Stimulated activated CD8-positive, alpha-beta memory T cell treated with anti-CD3 and anti-CD28 coated beads, Interleukin-12 subunit alpha, Interleukin-12 subunit beta, amount 100 ng/mL, for 1 hour (primary cell): ENCODE measurements at places on chromosomes 2 and 18.

GRCh38 chr2:162732946-162733698, 105.4 kb downstream of the KCNH7 start:
- DNase-seq, result no peak

DNA sequence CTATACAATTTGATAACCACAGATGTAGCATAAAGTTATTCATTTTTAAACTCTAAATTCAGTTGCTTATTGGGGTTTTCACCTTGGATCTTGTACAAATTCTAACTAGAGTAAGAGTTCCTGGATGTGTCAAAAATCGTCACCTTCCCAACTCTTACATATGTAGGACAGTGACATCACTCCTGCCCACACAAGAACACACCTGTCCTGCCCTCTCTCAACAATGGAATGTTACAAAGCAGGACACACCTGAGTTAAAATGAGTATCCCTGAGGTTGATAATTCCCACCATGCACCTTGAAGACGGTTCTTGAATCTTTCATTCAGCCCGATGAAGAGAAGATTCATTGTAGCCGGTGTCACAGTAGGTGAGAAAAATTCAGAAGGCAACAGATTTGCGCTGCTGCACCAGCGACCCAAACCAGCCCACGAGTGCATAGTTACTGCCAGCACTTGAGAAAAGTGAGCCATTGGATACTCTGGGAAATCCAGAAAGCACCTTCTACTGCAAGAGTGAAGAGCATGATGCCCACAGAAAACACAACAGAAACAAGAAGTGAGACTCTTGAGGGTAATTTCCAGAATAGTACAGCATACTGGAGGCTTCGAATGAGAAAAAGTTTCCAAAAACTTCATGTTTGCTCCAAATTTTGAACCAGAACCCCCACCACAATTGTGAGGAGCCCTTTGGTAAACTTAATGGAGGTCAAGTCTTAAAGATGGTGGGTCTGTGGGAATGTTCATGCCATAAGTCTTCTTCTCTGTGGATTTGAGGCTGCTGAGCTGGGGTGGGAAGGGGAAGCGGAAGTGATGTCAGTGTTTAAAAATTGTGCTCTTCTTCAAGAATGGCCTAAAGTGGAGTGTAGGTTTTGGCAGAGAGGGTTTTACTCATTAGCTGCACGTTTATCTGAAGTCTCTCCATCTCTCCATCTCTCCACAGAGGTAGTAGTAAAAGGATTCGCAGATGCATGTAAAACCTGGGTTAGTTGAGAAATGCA, 34.7 kb upstream of the ADAM23 start:
- DNase-seq, result no peak

GRCh38 chr2:25062511-25062917, 20.6 kb downstream of the EFR3B start:
- no peak for DNase-seq

GRCh38 chr2:102436323-102436722, 13.4 kb downstream of the IL18RAP start:
- no peak for DNase-seq

DNA sequence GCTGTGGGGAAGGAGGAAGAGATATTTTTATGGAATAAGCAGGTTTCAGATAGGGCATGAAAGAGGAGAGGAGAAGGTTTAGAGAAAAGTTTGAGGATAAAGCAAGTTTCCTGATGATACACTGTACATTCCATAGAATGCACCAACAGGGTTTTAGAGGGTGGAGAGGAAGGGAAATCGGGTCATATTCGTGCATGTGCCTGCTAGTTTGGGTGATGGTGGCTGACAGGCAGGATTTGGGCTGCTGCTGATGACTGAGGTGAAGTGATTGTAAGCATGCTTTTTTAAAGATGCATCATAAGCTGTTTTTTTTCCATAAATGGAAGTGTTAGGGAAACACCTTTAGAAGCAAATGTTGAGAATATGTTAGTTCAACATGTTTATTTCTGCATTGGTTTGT, 68.8 kb downstream of the PMAIP1 start:
- DNase-seq, result no peak

GRCh38 chr2:62364791-62365528, 141.0 kb downstream of the TMEM17 start:
- DNase-seq, result no peak

DNA sequence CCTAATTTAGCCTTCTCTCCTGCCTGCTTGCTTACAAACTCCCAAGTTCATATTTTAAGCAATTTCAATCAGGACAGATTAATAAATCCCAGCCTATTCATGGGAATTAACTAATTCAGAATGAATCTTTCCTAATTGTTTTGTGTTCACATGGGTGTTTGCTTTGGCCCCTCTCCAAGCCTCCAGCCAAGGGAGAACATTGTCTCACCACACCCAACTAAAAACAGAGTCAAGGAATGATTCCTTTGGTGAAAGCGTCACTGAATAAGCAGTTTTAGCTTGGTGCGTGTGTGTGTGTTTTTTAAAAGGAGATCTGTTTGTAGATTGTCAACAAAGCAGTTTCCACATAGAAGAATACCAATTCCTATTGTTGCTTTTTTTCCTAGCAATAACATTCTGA, 43.0 kb upstream of the DSG1 start:
- DNase-seq, result no peak

DNA sequence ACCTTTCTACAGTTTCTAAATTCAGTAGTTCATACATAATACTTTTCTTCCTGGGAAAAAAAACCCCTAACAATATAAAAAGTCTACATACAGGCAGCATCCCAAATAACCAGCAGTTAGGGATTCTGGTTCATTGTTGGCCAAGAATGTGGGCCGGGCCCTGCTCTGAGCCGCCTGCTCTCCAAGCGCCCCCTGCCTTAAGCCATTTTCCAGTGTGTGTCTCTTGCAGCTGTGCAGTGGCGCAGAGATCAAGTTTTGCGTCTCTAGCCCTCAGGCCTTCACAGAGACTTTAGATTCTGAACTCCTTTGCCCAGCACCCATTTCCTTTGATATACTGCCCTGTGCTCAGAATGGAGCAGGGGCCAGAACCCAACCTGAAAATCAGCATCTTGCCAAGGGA, 32.9 kb downstream of the RMC1 start:
- DNase-seq, result no peak

- no peak for DNase-seq
Measured at GRCh38 chr2:23645230-23645808, 260.3 kb downstream of the KLHL29 start.

DNA sequence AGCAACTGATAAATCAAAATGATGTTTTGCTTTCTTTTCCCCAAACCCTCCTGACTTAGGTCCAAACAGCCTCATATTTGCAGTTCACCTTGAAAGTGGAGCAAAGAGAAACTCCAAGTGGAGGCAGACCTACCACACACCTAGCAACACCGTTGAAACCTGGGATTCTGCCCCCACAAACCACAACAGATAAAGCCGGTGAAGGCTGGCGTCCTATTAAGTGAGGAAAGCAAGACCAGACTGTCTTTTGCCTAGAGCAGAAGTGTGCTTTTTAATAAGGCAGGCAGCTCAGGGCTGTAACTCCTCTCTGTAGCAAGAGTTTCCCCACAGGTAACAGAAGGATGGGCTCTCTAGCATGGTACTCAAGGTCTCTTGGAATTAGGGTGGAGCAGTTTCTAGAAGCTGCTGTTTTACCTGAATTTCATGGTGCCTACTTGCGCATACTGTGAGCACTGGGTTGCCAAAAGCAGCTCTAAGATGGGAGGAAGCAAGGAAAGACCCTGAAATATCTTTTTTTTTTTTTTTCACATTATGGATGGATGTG, 336.9 kb downstream of the BCL11A start:
- no peak for DNase-seq

- DNase-seq, result no peak
Measured at GRCh38 chr2:12764849-12765605, 48.3 kb downstream of the TRIB2 start.

DNA sequence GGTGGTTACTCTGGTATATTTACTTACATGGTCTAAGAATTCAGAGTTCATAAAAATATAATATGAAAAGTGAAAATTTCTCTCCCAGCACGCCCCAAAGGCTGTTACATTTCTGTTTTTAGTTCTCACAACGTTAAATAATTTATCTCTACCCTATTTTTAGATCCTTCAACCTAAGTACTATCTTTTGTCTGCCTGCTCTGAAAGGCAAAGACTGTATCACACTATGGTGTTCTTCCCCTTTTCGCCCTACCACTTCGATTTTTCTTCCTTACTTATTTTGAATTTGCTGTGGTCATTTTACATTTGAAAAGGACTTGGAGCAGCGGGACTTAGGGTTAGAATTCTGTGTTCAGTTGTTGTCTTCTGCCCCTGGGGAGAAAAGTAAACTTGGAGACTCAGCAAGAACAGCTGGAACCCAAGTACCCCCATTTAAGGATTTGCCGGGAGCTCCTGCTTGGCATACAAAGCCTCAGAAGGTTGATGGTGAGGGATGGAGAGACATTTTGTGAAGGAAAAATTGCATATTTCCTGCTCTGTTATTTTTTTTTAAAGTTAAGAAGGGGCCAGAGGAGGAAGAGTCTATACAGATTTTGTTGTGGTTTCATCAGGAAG, 19.0 kb downstream of the ADAM23 start:
- DNase-seq, result no peak

GRCh38 chr18:76805221-76805620, 17.1 kb upstream of the ZNF236 start:
- no peak for DNase-seq

DNA sequence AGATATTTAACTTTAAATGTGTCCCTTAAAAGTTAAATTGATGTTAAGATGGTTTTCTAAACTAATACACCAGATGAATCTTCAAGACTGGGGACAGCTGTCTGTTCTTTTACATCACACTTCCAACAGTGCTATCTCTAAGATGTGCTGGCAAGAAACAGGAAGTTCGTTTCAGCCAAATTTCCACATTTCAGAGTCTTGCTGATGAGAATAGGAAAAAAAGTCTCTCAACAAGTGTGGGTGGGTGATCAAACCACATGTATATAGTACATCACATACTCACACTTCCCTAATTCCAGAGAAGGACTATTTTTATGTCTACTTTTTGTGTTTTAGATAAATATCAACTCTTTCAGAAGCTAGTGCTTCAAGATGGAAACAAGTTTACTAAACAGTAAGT, 1712.8 kb upstream of the TMEFF2 start:
- DNase-seq, result no peak

- no peak for DNase-seq
Measured at GRCh38 chr2:64718250-64718885, 64.7 kb upstream of the SERTAD2 start.

- DNase-seq, result no peak
Measured at GRCh38 chr2:164504253-164504652, 117.0 kb downstream of the GRB14 start.

DNA sequence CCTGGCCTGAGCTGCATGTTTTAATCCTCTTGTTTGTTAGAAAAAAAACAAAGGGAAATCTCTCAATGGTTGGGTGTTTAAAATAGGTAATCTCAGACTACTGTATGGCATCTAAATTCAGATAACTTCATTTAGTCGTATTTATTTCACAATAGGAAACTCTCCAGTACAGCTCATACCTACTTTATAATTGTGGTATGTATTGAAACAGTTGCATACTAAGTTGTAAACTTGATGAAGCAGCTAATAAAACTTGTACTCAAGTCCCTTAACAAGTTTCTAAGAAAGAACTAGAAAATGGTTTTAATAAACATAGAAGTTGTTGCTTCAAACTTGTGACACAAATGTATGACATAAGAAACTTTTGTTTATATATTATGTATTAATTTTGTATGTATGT, 334.5 kb downstream of the PTPRM start:
- no peak for DNase-seq

- no peak for DNase-seq
Measured at GRCh38 chr2:173407646-173408045, 53.0 kb downstream of the CDCA7 start.

- DNase-seq, result no peak
Measured at GRCh38 chr2:105793196-105793975, 48.7 kb downstream of the NCK2 start.

- DNase-seq, result no peak
Measured at GRCh38 chr2:8840475-8841091, 3.2 kb upstream of the KIDINS220 start.

DNA sequence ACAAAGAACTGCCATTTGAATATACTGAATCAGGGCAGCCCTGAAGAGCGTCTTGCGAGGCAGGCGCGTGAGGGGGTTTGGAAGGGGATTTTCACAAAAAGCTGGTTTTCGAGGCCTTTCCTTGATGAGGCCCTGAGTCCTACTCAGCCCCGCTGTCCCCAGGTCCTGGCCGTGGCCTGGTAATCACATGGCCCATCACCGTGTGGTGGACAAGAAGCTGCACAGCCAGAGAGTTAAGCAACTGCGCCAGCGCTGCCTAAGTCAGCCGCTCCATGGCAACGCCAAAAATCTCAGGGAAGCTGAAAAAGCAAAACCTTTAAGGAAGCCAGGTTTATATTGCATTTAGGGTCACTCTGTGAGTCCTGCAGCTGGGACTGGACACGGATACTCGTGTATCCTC, 341.2 kb upstream of the MYT1L start:
- no peak for DNase-seq

DNA sequence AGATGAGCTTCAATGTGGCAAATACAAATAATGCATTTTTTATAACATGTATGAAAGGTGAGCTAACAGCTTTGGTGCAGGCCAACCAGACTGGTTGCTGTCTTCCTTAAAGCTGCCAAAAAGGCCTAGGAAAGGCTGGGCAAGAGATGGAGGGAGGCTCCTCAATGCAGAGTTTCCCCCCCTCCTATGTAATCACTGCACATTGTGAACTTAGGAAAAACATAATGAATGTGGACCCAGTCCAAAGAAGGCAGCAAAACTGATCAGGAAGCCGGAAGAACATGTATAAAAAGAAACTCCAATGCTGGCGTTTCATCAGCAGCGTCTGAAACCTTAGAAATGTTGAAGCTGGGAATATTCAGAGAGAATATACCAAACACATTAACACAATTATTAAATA, 84.2 kb upstream of the LYPD6 start:
- DNase-seq, result no peak

GRCh38 chr2:110929528-110929927, 191.2 kb upstream of the BCL2L11 start:
- no peak for DNase-seq

DNA sequence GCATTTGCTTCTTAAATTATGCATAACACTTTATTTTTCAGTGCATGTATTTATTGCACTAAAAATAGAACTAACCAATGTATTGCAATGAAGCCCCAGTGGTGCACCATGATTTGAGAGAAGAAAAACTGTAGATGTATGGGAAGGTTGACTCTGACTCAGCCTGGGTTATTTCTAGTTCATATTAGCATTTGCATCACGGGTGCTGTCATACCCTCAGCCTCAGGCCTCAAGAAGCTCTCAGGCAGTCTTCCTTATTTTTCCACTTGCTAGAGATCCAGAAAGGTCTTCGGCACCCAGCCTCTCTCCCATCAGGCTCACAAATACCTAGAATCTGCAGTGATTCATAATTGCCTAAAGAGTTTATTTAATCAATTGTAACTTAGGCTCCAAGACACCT, 148.0 kb downstream of the DNER start:
- DNase-seq, result no peak

DNA sequence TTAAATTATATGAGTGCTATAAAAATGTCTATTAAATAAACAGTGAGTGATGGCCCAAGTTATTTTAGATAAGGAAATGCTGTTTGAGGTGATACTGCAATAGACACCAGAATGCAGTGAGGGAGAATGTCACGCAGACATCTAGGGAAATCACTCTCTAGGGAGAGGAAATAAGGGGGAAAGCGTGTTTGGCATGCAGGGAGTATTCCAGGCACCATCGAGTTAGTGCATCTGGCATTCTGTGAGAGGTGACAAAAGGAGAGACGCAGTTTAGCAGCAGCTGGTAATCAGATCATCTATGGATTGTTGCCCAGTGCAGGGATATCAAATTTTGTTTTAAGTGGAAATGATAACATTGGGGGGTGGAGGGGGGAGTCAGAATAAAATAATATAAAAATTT, 175.4 kb upstream of the NETO1 start:
- no peak for DNase-seq
